ENCODE measurements at places on chromosomes 2 and 18.

- DNase-seq = no peak
Observed at GRCh38 chr2:216110620-216111019, 1.5 kb downstream of the XRCC5 start.

GRCh38 chr2:184735611-184736010 is 137.3 kb downstream of the ZNF804A start:
- DNase-seq = no peak

GRCh38 chr2:134155134-134155533 is 98.7 kb upstream of the MGAT5 start:
- DNase-seq = no peak

DNA sequence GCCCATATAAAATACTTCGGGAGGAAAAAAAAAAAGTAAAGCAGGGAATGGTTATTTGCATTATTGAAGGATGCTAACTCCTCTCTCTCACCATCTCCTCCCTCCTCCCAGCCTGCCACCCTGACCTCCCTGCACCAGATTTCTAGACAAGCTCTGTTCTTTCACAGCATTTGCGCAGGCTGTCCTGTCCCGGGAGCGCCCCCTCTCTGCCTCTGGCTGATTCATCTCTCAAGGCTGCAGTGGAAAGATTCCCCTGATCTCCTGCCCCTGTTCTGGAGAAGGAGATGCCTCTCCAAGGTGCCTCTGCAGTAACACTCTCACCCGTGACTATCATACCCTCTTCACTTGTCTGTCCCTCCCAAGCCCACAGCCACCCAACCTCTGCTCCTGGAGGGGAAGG is 38.5 kb downstream of the COL4A4 start:
- no peak for DNase-seq

DNA sequence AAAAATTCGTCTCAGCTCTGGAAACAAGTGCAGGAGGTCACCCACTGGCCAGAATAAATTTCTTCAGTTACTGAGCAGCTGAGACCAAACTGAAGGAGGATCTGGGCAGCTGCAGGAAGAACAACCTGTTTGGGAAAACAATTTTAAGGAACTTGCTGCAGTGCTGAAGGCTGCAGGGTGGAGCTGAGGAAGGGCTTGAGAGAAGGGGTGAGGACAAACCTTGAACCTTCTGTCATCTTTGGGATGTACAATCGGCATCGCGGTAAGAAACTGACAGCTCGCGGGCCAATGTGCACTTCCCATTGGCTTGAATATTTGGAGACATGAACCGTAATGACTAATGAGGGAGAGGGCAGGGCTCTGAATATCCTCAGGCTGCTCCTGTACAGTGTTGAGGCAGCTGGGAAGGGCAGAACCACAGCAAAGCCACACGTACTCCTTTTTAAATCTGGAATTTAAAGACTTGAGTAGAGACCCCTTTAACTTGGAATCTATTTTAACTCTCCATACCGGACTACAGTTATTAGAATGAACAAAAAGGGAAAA is 90.3 kb downstream of the TACR1 start:
- DNase-seq = no peak

DNA sequence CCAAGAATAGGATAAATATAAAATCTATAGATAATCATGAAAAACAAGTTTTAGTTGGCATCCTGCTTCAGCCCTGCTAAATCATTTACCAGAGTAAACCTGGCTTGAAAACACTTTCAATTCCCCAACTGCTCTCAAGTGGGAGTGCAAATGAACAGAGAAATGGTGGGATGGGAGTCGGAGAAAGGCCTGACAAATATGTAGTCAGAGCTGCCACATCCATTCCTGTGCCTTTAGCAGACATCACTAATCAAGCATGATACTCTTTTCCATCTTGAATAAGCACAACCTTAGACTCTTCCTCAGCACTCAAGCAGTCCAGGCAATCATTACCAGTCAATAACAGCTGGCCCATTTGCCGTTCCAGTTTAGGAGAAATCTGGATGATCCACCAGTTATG is 101.3 kb downstream of the ANKRD44 start:
- no peak for DNase-seq

GRCh38 chr18:26190506-26190905 is 35.7 kb upstream of the TAF4B start:
- no peak for DNase-seq

DNA sequence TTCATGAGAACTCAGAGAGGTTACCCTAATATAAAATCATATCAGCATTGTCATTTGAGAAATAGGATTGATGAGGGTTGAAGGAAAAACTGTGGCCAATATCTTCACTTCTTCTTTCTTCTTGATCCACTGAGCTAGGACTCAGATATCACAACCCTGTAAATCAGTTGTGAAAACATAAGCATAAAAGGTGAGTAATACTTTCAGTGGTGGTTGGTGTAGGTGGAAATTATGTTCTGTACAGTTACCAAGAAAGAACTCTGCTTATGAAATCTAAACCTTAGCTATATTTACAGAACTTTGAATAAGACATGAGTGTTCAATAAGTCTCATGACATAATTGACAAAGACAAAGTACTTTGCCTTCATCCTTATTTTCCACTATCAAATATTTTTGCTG is 56.3 kb downstream of the PAX3 start:
- no peak for DNase-seq

- DNase-seq = no peak
Observed at GRCh38 chr2:149170156-149170555, 131.7 kb downstream of the LYPD6B start.

- no peak for DNase-seq
Observed at GRCh38 chr18:29378651-29379136, 1201.8 kb upstream of the CDH2 start.

- peak; percentile 49 for DNase-seq
Observed at GRCh38 chr18:58635891-58636290, 7.0 kb upstream of the ALPK2 start.

DNA sequence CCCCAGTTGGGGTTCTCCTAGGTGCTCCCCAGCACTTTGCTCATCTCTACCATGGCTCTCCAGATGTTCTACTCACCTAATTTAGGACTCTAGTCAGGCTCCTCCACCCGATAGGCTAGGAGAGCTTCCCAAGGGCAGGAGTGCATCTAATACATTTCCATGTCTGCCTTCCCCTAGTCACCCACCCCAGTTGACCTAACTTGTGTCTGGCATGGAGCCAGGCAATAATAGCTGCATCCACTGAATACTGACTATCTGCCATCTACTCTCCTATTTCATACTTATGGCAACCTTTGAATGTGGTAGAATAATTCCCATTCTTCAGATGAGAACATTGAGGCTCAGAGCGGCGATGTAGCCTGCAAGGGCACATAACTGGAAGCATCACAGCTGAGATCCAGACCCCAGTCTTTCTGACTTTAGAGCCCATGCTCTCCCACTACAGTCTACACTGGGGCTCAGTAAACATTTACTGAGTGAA is 71.8 kb upstream of the YWHAQ start:
- DNase-seq = no peak

- DNase-seq = no peak
Observed at GRCh38 chr2:95530734-95531133, 46.2 kb upstream of the TRIM43B start.

DNA sequence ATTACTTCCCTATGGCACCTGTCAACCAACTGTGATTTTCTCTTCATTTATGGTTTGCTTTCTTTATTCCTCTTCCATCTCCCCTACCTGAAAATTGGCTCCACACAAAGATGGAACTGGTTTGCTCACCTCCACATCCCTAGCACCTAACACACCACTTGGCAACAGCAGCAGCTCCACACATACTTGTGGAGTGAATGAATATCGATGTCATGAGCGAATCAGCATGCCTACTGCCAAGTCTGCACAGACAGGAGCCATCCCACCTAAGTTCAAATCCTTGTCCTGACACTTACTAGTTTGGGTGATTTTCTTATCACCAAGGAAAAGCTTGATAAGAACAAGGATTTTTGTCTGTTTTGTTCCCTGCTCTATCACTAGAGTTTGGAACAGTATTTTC is 191.4 kb upstream of the TMEM200C start:
- DNase-seq = no peak

DNA sequence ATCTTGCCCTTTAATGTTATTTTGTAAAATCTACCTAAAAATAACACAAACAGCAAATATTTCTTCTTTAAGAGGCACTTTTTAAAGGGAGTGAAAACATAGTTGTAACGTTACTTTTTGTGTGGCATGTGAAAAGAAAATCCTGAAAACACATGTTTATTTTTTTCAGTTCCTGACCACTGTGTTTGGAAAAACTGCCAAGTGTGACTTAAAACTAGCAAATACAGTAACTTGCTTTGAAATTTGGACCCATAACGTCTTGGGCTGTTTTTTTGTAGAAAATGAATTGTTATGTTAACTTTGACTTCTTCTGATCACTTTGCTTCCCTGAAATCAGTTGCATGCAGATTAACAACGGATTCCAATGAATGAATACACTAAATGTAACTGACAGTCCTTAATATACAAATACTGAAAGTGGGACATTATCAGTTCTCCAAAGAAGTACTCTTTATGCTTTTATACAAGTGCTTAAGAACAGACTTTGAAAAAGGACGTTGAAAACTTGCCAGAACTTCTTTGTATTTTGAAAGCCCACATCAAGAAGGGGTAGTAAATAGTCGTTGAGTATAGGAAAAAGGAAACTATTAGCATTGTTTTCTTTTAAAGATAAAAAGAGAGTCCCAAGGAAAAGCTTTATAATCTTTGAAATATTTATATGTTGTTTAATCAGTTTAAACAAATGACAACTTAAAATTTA is 96.1 kb upstream of the ZEB2 start:
- no peak for DNase-seq

DNA sequence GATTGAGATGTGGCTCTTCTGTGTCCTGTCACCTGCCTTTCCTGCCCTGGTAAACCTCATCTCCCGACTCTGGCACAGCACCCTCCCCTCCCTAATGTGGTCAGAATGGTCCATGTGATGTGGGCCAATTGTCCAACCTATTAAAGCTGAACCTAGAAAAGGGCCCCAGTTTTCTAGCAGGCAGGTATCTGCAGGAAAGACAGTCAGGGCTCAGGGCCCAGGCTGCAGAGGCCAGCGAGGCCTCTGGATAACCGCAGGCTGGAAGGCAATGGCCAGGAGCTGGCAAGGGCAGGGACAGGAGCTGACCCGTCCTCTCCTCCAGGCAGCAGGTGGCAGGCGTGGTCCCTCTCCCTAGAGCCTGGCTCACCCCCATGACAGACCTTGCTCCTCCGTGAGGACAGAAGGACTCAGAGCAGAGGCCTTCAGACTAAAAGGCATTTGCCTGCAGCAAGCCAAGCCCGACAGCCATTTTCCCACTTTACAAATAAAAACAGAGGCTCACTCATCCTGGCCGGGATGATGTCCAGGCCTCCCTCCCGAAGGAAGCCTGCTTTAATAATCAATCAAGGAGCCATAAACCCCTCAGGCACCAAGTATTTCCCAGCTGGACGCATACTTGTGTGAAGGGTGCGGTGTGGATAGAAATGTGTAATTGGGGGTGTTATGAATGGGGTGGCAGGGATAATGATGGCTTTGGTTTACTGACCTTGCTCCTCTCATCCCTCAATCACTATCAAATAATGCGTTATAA is 107.1 kb downstream of the TWIST2 start:
- DNase-seq = no peak
